ENCODE measurements at places on chromosomes 4 and X.

- no peak for DNase-seq
Measured at GRCh38 chrX:139298437-139298836, 232.1 kb upstream of the F9 start.

DNA sequence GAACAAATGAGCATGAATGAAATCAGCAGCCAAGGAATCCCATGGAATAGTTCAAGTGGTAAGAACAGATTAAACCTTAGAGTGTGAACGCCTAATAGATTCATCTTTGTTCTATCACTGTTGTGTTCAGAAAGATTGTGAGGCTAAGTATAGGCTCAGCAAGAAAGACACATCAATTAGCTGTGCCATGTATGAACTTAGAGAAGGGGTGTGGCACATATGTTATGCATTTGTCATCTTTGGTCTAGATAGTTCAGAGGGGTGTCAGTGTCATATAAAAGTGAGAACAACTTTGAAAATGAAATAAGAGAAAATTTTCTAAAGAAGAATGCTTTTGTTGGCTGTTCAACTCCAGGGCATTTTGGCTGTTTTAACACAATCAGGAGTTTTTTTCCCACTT lies 9.4 kb downstream of the DAPP1 start:
- no peak for DNase-seq

DNA sequence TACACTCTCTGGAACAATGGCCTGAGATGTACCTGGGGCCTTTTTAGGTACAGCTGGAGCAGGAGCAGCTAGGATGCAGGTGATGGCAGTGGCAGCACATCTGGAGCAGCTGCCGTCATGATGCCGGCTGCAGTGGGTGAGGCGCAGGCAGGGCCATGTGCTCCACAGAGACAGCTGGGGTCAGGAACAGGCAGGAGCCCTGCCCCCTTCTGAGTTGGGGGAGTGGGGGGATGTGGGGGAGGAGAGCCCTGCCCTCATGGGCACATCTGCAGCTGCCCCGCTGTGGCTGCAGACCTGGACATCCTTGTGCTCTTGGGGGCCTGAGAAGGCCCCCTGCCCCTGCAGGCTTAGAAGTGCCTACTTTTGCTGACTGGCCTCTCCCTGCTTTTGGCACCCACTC lies 352.8 kb upstream of the PABPC5 start:
- no peak for DNase-seq

DNA sequence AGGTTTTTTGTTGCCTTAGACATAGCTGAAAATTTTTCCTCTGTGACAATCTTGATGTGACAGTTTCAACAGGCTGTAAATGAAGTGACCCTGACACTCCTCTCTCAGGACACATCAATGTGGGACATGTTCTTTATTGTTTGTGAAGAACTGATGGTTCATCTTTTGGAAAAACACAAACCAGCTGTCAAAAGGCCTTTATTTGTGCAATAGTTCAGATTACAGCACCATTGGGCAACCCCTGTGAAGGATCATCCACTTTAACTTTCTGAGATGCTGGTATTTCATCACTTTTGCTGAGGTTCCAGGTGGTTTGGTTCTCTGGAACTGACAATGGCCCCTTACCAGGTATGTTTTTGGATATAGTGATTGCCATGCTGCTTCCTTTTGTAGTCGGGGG lies 40.3 kb downstream of the OSTC start:
- no peak for DNase-seq

DNA sequence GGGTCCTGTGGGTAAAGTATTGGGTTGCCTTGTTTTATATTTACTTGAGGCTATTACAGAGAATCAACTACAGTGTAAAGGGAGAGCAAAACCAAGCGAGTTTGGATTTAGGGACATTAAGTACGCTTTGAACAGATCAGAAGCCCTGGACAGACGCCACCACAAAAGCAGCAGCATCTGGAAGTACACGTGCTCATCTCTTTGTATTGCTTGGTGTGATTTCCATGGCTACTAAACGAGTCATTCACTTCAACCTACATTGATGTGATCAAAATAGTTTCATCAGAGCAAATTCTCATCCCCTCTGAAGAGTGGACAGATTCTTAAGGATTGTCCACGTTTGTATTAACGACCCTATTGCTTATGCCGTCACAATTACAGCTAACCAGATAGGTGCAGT lies 85.1 kb downstream of the SORBS2 start:
- DNase-seq, result no peak

DNA sequence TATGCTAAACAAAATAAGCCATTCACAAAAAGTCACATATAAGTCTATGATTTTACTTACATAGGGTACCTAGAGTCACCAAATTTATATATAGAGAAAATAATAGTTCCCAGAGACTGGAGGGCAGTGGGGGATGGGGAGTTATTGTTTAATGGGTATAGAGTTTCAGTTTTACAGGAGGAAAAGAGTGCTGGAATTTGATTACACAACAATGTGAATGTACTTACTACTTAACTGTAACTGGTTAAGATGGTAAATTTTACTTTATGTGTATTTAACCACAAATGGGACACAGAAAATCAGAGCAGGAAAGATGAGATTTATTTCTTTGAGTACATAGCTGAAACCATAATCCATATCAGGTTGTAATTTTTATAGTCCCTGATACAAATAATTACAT lies 144.4 kb downstream of the TMA16 start:
- DNase-seq, result no peak

DNA sequence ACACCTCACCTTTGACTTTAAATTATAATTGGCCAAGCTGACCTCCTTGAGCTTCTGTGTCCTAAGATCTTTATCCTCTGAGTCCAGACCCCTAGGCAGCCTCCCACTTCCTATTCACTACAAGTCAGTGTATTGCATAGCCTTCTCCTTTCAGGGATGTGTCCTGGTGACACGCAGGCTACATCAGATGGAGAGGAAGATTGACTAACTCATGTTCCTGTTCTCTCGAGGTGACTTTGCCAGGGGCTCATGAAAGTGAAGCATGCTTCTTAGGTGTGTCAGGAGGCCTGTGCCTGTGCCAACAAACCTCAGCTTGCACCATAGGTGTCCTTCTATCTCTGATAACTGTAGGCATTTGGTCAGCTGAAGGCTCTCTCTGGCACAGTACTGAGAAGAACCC lies 195.7 kb upstream of the HS3ST1 start:
- DNase-seq, result no peak

DNA sequence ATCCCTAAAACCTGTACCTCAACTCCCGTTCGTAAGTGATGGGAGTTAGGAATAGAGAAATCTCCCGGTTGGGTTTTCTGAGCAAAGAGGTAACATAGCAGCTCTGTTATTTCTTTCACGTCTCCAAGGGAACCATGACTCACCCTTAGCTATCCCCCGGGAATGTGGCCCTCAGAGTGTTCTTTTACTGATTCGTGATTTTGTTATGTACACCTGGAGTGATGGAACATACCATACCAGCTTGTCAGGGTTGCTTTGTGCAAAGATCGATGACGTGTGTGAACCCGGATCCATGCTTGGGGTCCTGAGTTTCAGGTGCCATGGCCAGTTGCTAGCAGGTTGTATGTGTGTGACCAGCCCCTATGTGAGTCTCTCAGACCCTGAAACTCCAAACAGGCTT lies 52.6 kb downstream of the HPRT1 start:
- DNase-seq, result no peak

GRCh38 chr4:8855818-8856245 lies 15.8 kb downstream of the HMX1 start:
- no peak for DNase-seq

GRCh38 chr4:23234716-23235115 lies 542.0 kb downstream of the GBA3 start:
- no peak for DNase-seq

GRCh38 chrX:17655211-17656034 lies 81.9 kb upstream of the SCML1 start:
- no peak for DNase-seq

DNA sequence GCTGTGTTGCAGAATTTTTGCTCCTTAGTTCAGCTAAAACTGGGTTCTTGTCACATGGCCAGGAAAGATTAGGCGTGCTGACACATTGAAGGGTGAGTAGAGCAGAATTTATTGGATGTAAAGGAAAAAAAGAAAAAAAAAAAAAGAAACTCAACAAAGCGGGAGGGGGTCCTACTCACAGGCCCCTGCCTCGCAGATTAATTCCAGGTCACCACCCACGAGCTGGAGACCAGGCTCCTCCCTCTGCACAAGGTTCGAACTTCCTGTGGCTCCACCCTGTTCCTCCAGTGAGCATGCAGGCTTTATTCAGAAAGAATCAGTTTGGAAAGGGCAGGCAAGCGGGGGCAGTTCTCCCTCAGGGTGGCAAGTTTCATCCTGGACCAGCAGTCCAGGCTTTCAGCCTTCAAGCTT lies 17.1 kb downstream of the MGST2 start:
- DNase-seq, result no peak

DNA sequence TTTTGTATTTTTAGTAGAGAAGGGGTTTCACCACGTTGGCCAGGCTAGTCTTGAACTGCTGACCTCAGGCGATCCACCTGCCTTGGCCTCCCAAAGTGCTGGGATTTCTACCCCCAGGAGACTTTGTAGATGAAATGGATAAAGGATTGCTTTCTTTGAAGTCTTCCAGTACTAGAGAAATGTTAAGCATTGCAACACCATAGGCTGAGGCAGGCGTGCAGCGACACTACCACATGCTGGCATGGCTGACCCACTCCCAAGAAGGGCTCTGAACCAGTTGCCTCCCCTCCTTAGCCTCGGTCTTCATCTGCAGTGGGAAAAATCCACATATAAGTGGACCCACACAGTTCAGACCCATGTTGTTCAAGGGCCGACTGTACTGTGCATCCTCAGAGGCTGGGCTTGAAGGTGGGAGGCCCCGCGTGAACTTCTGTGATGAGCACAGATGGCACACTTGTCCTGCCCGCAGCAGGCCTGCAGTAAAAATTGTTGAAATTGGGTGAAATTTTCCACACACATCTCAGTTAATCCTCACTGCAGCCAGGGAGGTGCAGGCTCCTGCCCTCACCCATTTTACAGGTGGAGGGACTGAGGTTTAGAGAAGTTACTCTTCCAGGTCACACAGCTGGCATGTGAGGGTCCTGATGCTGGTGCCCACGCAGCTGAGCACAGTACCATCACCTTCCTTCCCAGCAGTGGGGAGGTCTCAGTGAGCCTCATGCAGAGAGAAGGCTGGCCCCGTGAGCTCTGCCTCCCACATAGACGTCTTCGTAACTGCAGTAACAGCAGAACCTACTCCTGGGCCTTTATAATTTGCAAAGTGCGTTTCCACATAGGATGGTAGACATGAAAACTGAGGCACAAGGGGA lies 35.5 kb downstream of the HTRA3 start:
- DNase-seq, result no peak

- no peak for DNase-seq
Measured at GRCh38 chrX:103051260-103051789, 12.6 kb downstream of the BEX1 start.

GRCh38 chr4:94889523-94889922 lies 131.8 kb downstream of the BMPR1B start:
- no peak for DNase-seq
